ENCODE measurements at places on chromosomes 7 and 10. TPM values are rescaled to one million over a fixed set of nuclear protein-coding genes. Genes with fewer than 3 reads are reported as not detected.

Gene IQUB
- 1.8 TPM for polyA plus RNA-seq

Gene IFIT2
- 6.9 TPM for polyA plus RNA-seq

Gene ASZ1
- polyA plus RNA-seq, result not detected

Gene PIK3CG
- polyA plus RNA-seq, result 0.15 TPM

Gene ZPBP
- not detected for polyA plus RNA-seq

Gene FAM149B1
- polyA plus RNA-seq, result 21.7 TPM

Gene VIM
- 403 TPM for polyA plus RNA-seq

Gene MSMB
- polyA plus RNA-seq, result not detected

Gene ADAP1
- polyA plus RNA-seq, result 36.4 TPM

All from kidney (tissue), 22 donors.